ENCODE measurements at places on chromosomes 12 and 14.
A peak's percentile ranks its signal among the peaks of the same experiment; 100 is the strongest.

DNA sequence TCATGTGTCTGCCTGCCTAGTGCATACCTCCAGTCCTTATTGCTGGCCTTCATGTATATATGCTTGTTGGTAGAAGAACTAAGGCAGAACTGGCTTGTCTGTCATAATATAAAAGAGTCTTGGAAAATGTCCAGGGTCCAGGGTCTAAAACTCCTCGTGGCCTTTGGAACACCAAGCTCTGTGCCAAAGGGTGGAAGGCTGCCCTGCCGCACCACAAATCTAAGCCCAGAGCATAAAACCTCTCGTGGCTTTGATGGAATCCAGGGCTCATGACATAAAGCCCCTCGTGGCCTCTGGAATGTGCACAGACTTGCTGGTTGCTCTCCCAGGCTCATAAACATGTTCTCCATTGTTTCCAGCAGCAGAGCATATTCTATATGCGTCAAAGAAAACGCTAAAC is 107.9 kb downstream of the BBS10 start:
- DNase-seq, result no peak

DNA sequence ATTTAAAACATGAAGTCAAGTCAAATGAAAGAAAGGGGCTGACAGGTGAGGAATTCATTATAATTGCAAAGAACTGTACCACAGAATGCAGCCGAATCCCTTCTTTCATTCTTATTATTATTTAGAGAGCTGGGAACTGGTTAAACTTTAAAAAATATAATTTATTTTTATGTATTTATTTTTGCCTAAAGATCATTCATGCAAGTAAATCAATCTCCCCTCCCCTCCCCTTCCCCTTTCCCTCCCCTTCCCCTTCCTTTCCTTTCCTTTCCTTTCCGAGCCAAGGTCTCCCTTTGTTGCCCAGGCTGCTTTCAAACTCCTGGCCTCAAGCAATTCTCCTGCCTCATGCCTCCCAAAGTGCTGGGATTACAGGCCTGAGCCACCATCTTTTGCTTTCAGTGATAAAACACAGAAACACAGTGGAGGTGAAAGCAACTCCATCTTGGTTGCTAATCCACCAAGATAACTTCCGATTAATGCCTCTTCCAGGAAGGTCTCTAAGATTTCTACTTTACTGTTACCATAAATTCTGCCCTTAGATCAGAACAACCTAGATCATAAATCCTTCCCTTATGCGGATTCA is 6.0 kb upstream of the UBC start:
- DNase-seq, result no peak

DNA sequence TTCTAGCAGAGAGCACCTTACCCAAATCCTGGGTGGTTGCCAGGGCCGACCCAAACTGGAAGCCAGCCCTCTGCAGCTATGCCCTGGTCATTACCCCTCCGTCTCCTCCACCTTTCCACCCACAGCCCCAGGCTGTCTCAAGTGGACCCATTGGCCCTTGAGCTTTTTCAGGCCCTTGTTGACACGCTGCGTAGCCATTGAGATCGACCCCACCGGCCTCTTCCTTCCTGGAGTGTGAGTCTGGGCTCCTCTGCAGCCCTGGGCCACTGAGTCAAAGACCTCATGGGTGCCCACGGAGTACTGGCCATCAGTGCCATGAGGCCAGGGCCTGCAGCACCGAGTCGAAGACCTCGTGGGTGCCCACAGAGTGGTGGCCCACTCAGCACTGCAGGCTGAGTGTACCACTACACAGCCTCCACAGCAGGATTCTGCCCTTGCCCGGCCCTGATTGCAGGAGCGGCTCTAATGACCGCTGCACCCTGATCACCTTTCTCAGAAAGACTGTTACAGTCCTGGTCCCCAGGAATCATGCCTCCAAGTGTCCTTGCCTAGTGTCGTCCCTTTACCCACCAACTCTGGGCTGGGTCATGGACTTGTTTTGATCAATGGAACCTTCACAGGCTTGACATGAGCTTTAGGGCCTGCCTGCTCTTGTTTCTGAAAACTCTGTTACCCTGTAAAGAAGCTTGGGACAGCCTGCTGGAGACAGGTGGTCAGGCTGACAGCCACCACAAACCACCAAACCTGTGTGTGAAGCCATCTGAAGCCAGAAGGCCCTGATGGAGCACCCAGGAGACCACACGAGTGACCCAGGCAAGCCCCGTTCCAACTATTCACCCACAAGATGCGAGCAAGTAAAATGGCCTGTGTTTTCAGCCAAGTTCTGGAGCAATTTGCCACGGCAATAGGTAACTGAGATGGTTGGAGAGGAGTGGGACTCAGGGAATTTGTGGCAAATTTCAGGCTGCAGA is 39.6 kb upstream of the TRAF3 start:
- DNase-seq, result no peak

DNA sequence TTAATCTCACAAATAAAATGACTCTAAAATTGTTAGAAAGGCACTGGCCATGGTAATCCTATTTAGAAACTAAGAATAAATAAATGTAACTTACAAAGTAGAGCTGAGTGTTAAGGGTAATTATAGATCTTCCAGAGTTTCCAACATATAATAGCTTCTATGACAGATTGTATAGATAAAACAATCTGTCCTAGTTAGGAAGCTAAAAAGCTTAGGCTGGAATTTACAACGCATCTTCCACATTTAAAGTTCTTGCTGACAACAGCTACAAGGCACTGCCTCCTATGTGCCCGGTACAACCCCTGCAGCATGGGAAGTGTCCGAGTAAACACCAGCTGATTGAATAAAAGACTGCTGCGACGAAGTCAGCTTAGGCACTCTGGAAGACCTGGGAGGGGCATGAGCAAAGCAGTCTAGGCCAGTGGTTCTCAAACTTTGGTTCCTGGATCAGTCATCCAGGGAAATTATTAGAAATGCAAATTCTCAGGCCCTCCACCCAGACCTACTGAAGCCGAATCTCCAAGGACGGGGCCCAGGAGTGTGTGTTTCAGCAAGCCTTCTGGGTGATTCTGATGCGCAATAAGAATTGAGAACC is 635.6 kb upstream of the TBX3 start:
- no peak for DNase-seq

DNA sequence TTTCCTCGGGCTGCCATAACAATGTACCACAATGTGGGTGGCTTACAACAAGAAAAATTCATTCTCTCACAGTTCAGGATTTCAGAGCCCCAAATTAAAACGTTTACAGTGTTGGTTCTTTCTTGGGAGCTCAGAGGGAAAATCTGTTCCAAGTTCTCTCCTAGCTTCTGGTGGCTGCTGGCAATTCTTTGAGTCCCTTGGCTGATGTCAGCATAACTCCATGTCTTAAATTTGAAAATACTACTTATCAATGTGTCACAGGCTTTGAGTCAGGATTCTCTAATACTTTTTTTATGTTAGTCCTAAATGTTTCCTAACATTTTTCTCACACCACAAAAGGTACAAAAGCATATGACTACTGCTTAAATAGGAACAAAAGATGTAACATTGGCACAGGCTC is 198.4 kb upstream of the ATXN7L3B start:
- DNase-seq, result peak; percentile 24

- DNase-seq, result no peak
Measured at GRCh38 chr12:7749442-7749841, 2.3 kb upstream of the CLEC4C start.

DNA sequence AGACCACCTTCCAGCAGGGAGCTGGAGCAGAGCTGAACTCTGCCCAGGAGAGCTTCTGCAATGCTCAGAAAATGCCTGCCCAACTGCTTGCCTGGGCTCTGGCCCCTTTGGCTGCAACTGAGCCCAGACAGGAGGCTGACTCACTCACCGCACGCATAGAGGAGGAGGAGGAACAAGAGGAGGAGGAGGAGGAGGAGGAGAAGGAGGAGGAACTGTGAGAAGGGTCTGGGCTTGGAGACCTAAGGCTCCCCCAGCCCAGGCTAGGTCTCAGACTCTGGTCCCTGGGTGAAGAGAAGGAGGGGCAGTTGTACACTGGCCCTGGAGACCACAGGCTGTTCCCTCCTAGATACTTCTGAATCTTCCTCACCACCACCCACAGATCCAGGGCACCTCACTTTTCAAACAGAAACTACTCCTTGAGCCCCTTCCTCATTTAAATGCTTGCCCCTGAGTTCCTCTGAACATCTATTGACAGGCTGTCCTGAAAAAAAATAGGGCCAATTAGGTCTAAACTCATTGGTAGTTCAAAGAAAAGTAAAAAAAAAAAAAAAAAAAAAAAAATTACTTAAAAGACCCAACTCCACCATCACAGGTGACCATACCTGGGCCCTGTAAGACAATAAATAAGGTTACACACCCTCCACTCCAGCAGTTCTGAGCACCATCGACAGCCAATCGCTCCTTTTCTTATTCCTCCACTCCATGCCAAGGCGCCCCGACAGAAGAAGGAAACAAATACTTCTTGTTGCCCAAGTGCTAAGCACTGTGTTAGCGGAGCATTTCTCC is 674 bp downstream of the VDR start:
- DNase-seq, result peak; percentile 87

- no peak for DNase-seq
Measured at GRCh38 chr14:104794993-104795780, at the start of gene AKT1. TSS of gene AKT1 (minus strand) at chr14:104795748. CDS start at chr14:104792643, 3,105 bp downstream.

DNA sequence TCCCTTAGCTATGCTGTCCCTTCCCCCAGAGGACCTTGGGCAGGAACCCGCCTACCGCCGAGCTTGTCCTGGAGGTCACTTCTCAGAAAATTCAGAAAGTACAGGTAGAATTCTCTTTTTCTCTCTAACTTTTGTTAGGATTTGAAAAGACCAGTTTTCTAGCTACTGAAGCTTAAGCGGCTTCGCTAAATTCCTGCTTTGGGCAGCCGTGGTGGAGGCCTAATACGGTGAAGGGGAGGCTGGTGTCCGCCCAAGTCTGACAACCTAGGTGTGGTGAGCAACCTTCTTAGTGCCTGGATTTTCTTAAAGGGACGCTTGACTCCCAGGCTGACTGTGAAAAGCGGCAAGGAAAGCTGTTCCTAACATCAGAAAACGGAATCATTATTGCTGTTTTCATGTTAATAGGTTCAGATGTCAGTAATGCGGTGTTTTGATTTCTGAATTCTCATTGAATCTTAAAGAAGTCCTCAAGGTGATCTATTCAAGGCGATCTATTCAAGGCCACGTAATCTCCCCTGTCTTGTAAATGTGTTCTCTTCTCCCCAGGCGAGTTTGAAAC is 835 bp downstream of the FGD4 start:
- DNase-seq, result no peak

DNA sequence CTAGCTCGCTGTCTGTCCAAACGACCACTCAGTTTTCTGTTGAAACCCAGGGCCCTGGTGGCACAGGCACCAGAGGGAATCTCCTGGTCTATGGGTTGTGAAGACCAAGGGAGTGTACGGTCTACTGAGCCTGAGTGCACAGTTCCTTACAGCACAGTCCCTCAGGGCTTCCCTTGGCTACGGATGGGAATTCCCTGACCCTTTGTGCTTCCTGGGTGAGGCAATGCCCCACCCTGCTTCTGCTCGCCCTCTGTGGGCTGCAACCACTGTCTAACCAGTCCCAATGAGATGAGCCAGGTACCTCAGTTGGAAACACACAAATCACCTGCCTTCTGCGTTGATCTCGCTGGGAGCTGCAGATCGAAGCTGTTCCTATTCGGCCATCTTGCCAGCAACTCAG is 22.6 kb downstream of the GPHN start:
- DNase-seq, result no peak

- no peak for DNase-seq
Measured at GRCh38 chr12:113678223-113679119, 206.8 kb upstream of the LHX5 start.

GRCh38 chr12:18643681-18644080 is 94.1 kb downstream of the PLCZ1 start:
- peak; percentile 42 for DNase-seq

DNA sequence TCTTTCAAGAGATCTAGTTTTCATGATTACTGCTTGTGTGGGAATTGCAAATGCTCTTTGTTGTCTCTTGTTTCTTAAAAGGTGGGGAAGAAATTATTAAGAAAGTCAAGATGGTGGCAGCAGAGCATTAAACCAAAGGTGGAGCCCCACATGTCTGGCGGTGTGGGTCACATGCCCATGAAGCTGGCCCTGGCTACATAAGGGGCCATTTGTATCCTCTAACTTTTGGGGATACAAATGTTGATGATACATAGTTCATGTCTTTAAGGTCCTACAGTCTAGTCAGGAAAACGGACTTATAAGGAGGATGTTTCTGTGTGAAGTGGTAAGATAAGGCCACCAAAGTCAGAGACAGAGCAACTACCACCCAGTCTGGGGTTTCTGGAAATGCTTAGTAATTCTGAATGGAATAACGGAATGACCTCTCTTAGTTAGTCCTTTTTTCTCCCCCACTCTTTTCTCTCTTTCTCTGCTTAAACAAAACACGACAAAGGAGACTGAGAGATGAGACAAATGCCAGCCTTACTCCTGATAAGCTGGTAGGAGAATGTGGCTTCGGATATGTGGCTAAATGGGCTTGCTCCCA is 39.9 kb upstream of the PTHLH start:
- DNase-seq, result no peak

- DNase-seq, result no peak
Measured at GRCh38 chr14:31895646-31896045, 181.5 kb upstream of the ARHGAP5 start.

DNA sequence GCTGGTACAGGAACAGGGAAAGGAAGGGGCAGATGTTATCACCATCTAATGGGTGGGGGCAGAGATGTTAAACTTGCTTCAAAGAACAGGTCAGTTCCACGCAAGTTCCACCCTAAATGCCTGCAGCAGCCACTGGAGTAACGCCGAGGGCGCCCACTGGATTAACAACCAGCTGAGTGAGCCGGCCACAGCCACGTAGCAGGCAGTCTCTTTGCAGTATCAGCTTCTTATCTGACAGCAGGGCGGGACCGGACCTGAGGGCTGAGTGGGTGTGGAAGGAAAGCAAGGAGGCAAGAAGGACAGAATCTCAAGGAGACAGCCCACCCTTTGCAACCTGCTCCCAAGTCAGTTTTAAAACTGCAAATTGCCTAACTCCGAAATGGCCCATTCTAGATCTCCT is 38.4 kb upstream of the FOXN3 start:
- no peak for DNase-seq

GRCh38 chr12:83472772-83473171 is 786.1 kb downstream of the TMTC2 start:
- no peak for DNase-seq

DNA sequence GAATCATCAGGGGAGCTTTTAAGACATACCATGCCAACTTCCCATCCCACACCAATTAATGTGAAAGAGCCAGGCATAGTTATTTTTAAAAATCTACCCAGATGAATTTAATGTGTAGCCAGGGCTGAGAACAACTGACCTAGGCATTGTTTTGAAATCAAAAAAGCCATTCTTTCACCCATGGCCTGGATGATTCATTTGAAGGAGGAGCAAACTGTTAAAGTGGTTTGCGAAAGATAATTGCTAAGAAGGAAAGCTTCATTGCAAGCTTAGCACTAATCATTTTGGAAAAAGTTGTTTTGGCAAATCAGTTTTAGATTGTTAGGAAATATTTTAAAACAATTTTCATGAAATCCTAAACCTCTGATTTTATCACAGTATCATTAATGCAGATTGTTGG is 2.1 kb upstream of the GTSF1 start:
- peak; percentile 15 for DNase-seq

GRCh38 chr12:22163594-22163993 is 117.6 kb downstream of the CMAS start:
- no peak for DNase-seq

- no peak for DNase-seq
Measured at GRCh38 chr12:42978708-42979107, 389.2 kb upstream of the PRICKLE1 start.

GRCh38 chr14:55051165-55051422 is 353 bp upstream of the MAPK1IP1L start:
- no peak for DNase-seq
